ENCODE measurements at places on chromosomes 4 and X.

- no peak overlapping the region for H3K4me3 ChIP-seq
- no peak for DNase-seq
- no peaks in the 10 kb centered on the region for H3K36me3 ChIP-seq
- no peak overlapping the region for H3K27ac ChIP-seq
- H3K27me3 ChIP-seq = no peaks in the 10 kb centered on the region
- no peaks in the 10 kb centered on the region for H3K4me1 ChIP-seq
Observed at GRCh38 chr4:18394656-18395055, 373.1 kb upstream of the LCORL start.

DNA sequence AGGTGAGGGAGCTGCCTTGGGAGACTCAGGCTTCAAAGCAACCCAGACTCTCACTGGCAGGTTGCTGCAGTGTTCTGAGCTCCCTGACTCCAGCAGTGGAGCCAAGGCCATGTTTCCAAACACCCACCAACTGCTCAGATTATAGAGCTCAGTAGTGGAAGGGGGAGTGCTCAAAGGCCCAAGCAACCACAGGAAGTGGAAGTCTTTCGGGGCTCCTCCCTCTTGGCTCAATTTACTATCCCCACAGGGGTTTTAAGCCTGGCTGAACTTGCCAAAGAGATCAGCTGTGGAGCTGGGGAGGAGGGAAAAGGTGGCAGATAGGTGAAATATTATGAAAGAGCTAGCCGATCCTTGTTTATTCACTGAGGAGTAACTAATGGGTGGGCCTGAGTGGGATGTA is 82.5 kb downstream of the HPRT1 start:
- no peak overlapping the region for H3K4me3 ChIP-seq
- H3K27me3 ChIP-seq = no peaks in the 10 kb centered on the region
- peaks cover 15% of the 10 kb centered on the region for H3K36me3 ChIP-seq
- peak; percentile 85 for DNase-seq
- peaks cover 17% of the 10 kb centered on the region for H3K4me1 ChIP-seq

DNA sequence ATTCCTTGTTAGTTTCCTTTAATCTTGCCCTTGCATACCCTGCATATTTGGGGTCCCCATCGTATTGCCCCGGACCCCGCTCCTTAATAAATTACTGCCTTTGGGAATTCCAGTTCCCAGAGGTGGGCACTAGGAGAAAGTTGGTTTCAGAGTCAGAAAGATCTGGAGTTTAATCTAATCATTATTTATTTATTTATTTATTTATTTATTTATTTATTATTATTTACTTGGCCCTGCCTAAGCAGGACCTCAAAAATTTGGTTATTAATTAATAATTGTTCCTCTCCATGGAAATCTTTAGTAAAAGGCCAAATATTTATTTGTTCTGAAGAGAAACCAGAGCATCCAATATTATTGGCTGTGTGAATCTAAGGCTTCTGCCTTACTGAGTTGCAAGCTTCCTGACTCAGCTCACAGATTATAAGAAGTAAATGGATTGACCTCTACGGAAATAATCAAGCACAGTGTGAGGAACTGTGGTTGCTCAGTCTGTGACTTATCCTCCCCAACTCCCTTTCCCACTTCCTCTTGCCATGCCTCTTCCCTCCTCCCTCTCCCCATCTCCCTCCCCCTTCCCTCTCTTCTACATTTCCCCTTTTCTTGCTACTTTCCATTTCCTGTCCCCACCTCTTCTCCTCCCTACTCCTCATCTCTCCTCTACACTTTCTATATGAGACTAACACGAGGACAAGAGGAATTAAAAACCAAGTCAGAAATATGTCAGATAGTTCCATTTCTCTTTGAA is 61.5 kb upstream of the AP1S2 start:
- no peaks in the 10 kb centered on the region for H3K27me3 ChIP-seq
- no peak overlapping the region for H3K27ac ChIP-seq
- DNase-seq = no peak

DNA sequence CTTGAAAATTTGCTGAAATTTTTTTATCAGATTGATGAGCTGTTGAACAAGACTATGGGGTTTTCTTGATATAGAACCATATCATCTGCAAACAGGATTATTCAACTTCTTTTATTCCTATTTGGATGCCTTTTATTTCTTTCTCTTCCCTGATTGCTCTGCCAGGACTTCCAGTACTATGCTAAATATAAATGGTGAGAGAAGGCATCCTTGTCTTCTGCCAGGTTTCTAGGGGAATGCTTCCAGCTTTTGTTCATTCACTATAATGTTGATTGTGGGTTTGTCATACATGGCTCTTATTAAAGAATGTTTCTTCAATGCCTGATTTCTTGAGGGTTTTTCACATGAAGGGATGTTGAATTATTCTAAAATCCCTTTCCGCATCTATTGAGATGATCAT is 1139.5 kb downstream of the FAM133A start:
- H3K27ac ChIP-seq = no peak overlapping the region
- no peak overlapping the region for H3K4me3 ChIP-seq
- H3K4me1 ChIP-seq = no peaks in the 10 kb centered on the region
- H3K27me3 ChIP-seq = no peaks in the 10 kb centered on the region

- DNase-seq = no peak
- no peaks in the 10 kb centered on the region for H3K4me1 ChIP-seq
- H3K27me3 ChIP-seq = no peaks in the 10 kb centered on the region
Observed at GRCh38 chrX:9677098-9677739, 88.4 kb downstream of the GPR143 start.

DNA sequence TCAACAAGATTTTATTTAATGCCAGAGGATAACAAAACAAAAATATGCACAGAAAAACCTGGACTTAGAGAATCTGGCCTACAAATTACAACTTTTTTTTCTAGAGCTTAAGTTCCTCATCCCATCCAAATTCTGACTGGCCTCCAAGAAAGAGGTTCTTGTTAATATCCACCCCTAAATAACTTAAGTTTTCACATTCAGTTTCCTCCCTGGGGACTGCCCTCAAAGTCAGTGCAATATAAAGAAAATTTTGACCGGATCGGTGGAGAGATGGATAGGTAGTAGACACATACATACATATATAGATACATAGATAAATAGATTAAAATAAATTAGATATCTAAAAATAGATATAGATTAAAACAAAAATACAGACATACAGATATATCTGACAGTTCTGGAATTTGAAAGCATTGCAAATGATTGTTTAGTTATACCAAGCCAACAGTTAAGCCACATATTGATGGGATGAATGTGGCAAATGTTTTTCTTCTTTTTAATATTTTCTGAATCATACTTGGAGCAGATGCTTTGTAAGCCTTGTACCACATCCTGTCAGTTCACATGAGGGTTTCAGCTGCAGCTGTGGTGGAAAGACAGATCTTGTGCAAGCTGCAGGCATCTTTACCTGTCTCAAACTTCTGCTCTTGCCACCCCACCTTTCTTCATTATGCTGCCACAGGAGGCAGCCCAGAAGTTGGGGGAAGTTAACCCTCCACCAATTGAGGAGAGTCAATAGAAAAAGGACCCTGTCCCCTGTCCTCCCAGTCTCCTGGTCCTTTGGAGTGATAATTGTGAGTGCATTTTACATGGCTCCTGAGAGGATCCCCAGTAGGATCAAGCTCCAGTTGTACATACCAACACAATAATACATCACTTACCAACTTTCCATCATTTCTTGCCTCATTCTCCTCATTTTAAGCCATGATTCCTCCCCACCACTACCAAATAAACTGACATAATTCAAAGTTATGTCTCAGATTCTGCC is 58.5 kb upstream of the PRDM8 start:
- DNase-seq = no peak
- H3K27ac ChIP-seq = no peak overlapping the region
- H3K4me1 ChIP-seq = peaks cover 15% of the 10 kb centered on the region
- H3K27me3 ChIP-seq = no peaks in the 10 kb centered on the region

GRCh38 chrX:37349221-37350033 is at the start of gene PRRG1:
PRRG1 (plus strand) TSS chrX:37349364; CDS start chrX:37406250, 56,886 bp downstream.
- peak within 1 kb of the TSS; percentile 85 for H3K4me3 ChIP-seq
- H3K4me1 ChIP-seq = peaks cover 11% of the 10 kb centered on the region
- DNase-seq = peak; percentile 87
- H3K36me3 ChIP-seq = no peaks in the 10 kb centered on the region
- no peaks in the 10 kb centered on the region for H3K27me3 ChIP-seq
- H3K27ac ChIP-seq = peak within 1 kb of the TSS; percentile 71
